ENCODE measurements at places on chromosomes 6 and 20.

- DNase-seq = no peak
Observed at GRCh38 chr20:50759678-50760077, 28.3 kb downstream of the PARD6B start.

DNA sequence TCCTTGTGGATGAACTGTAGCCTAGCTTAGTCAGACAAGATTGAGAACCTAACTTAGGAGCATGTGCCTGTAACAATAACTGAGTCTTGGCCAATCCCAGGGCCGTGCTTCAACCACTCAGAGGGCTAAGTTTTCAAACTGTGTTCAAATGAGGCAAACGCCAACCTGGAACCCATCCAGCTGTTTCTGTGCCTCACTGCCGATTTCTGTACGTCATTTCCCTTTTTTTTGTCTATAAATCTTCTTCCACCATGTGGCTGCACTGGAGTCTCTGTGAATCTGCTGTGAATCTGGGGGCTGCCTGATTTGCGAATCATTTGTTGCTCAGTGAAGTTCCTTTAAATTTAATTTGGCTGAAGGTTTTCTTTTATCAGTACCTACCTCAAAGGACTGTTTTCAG lies 115.0 kb upstream of the CHD6 start:
- no peak for DNase-seq

GRCh38 chr6:150243620-150244314 lies 100.9 kb downstream of the PPP1R14C start:
- no peak for DNase-seq

DNA sequence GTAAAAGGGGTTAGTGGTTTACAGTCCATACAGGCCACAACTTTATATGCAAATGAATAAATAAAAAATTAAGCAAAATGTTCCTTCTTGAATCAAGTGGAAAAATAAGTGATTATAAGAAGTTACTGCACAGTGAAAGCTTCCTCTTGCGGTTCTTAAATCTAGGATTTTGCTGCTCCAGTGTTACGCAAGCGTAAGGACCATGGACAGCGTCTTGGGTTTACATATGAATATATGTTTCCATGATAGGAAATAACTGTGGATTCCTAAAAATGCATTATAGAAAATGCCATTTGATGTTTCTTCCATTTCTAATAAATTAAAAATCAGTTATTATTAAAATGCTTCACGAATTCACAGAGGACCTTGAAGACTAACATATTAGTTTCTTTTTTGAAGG lies 176.6 kb upstream of the POU3F2 start:
- DNase-seq = peak; percentile 20

All from stimulated activated CD4-positive, alpha-beta T cell treated with anti-CD3 and anti-CD28 coated beads, Interleukin-15, amount 100 ng/mL, for 24 hours (primary cell).